GM03348 (cell line): ENCODE measurements at places on chromosomes 1 and 21.
A peak's percentile ranks its signal among the peaks of the same experiment; 100 is the strongest.

GRCh38 chr1:33321178-33321577 lies 280 bp upstream of the A3GALT2 start:
- no peak for DNase-seq

DNA sequence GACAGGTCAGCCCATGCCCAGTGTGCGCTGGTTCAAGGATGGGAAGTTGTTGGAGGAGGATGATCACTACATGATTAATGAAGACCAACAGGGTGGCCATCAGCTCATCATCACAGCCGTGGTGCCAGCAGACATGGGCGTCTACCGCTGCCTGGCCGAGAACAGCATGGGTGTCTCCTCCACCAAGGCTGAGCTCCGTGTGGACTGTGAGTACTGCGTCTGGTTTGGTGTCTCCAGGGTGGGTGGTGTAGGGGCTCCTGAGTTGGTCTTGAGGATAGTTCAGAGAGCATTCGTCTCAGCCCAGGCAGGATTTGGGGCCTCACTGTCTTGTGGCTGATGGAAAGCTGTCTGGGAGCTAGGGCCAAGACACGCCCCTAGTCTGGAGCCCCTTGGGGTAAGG lies 83.2 kb downstream of the TRIM11 start:
- DNase-seq, result no peak

GRCh38 chr1:3265835-3266805 lies 188.3 kb upstream of the ARHGEF16 start:
- no peak for DNase-seq

DNA sequence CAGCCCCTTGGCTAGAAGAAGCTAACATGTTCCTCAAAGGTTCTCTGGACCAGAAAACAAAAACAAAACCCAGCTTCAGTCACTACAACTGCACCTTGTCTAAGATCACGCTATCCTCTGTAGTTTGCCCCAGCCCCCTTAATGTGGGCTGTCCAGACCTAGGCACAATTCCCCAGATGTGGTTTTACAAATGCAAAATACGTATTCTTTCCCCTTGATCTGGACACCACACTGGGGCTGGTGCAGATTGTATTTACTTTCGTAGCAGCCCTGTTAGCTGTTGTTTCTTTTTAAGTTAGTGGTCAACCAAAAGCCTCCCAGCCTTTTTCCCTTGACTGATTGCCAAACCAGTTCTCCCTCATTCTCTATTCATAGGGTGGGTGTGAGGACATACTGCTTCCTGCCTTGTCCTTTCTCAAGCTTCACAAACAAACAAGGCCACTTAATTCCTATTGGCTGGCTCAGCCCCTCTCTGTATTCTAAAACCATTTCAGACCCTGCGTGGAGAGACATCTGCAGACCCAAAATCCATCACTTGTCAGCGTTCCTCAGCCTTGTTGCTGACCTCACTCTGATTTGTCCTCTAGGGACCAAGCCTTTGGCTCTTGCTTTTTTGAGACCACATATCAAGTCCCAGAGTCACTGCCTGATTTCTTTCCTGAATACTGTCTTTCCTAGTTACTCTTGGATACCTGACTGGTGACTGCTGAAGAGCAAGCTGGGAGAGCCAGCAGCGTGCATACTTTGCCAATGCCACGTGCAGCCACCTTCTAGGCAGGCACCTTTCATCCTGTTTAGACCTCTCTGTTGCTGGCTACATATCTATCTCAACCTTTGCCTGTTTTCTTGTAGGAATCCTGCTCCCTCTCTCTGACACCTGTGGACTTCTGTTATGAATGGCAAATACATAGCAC lies 96.4 kb upstream of the RAB3GAP2 start:
- no peak for DNase-seq

GRCh38 chr1:246728311-246728710 lies 4.1 kb downstream of the SCCPDH start:
- DNase-seq, result no peak

GRCh38 chr21:38434913-38435533 lies 63.3 kb downstream of the ERG start:
- peak; percentile 70 for DNase-seq

DNA sequence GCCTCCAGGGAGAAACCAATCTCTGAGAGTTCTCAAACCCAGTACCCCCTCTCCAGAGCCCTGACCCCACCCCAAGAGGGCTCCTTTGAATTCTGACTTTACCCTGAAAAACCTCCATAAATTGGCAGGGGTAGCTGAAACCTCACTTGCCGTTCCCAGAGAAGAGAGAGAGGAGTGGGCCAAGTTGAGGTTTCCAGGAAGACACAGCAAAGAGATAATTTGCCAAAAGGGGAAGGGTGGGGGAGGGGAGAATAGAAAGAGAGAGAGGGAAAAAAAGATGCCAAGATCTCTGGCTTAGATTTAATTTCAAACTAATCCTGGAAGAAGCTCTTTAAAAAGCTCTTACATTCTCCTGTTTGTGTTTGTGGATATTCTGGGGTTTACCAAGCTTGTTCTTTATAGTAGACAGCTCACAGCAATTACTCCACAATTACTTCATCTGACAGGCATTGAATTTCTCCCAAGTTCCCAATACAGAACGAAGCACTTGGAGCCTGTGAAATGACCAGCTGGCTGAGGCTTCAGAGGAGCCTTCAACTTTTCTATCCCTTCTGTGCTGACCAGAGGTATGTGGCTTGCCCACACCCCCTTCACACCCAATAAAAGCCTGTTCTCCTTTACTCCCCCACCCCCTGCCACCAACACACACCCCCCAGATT lies 1.1 kb upstream of the GRHL3 start:
- peak; percentile 73 for DNase-seq

DNA sequence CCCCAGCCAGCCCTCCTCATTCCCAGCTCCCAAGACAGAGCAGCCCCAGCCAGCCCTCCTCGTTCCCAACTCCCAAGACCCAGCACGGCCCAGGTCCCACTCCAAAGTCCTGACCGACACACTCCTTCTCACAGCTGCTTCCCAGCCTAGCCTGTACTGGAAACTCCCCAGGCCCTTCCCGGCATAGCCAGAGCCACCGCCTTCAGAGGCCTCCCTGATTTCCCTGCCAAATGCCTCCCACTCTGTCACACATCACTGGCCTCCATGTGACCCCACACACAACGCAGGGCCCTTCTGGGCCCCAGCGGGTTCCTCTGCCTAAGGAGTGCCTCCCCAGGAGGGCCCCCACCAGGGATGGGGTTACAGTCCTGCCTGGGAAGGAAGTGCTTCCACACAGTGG lies 2.8 kb downstream of the UBE2J2 start:
- DNase-seq, result peak; percentile 75

GRCh38 chr1:116110567-116111523 lies at the start of gene MAB21L3:
MAB21L3 (plus strand) TSS chr1:116111399; CDS start chr1:116112616, 1,217 bp downstream.
- DNase-seq, result no peak
